Progenitor cell of endocrine pancreas (in vitro differentiated cells): ENCODE measurements at places on chromosomes 4 and X. TPM values are rescaled to one million over a fixed set of nuclear protein-coding genes. Genes with fewer than 3 reads are reported as not detected.

- H3K36me3 ChIP-seq, result no peaks in the 10 kb centered on the region
- peak overlapping the region; percentile 82 for H3K27ac ChIP-seq
- DNase-seq, result peak; percentile 35
- H3K4me3 ChIP-seq, result peak overlapping the region; percentile 90
Observed at GRCh38 chrX:138710866-138711341, 613 bp downstream of the FGF13 start.

DNA sequence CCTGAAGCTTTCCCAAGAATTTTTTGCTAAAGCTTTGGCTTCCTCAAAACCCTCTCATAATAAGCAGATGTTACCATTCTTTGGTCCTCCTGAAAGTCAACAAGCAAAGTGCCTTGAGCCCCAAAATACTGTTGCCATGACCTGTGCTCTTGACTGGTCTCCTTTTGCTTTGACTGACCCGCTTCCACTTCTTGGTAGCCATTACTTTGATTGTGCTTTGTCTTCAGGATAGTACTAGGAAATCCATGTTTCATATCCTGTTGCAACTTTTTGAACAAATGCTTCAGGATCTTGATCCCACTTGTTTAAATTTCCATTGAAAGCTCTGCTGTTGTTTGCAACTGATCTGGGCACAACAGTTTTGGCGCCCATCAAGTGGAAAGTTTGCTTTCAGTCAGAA, 6.9 kb upstream of the OTOP1 start:
- H3K36me3 ChIP-seq, result peaks cover 18% of the 10 kb centered on the region
- no peak for DNase-seq
- H3K4me1 ChIP-seq, result no peaks in the 10 kb centered on the region
- no peak overlapping the region for H3K27ac ChIP-seq
- peaks cover 26% of the 10 kb centered on the region for H3K27me3 ChIP-seq

DNA sequence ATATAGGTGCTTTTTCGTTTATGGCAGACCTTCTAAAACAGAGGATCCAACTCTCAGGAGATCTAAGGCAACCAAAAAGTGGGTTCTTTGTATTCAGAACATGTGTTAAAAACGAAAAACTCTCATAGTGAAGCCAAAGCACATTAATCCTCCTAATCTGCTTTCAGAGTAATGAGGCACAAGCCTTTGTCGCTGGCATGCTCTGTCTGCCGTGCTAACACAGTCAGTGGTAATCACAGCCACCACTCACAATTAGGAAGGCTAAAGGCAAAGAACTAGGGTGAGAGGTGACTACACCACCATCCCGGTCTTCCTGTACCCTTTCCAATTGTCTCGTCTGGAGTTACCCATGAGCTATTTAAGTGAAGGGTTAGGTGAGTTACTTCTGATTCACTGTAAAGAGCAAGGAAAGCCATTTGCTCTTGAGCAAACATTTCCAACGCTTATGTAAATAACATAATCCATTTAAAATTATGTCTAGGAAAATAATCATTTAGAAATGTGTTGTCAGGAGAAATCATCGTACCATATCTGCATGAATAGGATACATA, 40.7 kb downstream of the NPY2R start:
- peaks cover 7% of the 10 kb centered on the region for H3K27me3 ChIP-seq
- no peaks in the 10 kb centered on the region for H3K36me3 ChIP-seq
- H3K4me1 ChIP-seq, result peaks cover 2% of the 10 kb centered on the region
- no peak for DNase-seq

- H3K36me3 ChIP-seq, result no peaks in the 10 kb centered on the region
- no peak overlapping the region for H3K4me3 ChIP-seq
- peaks cover 5% of the 10 kb centered on the region for H3K4me1 ChIP-seq
- no peak overlapping the region for H3K27ac ChIP-seq
- peaks cover 42% of the 10 kb centered on the region for H3K27me3 ChIP-seq
Observed at GRCh38 chrX:39815631-39816030, 282.1 kb downstream of the BCOR start.

GRCh38 chrX:110265661-110266060, 52.2 kb downstream of the AMMECR1 start:
- peaks cover 5% of the 10 kb centered on the region for H3K4me1 ChIP-seq
- H3K27me3 ChIP-seq, result no peaks in the 10 kb centered on the region
- DNase-seq, result no peak
- no peak overlapping the region for H3K27ac ChIP-seq

DNA sequence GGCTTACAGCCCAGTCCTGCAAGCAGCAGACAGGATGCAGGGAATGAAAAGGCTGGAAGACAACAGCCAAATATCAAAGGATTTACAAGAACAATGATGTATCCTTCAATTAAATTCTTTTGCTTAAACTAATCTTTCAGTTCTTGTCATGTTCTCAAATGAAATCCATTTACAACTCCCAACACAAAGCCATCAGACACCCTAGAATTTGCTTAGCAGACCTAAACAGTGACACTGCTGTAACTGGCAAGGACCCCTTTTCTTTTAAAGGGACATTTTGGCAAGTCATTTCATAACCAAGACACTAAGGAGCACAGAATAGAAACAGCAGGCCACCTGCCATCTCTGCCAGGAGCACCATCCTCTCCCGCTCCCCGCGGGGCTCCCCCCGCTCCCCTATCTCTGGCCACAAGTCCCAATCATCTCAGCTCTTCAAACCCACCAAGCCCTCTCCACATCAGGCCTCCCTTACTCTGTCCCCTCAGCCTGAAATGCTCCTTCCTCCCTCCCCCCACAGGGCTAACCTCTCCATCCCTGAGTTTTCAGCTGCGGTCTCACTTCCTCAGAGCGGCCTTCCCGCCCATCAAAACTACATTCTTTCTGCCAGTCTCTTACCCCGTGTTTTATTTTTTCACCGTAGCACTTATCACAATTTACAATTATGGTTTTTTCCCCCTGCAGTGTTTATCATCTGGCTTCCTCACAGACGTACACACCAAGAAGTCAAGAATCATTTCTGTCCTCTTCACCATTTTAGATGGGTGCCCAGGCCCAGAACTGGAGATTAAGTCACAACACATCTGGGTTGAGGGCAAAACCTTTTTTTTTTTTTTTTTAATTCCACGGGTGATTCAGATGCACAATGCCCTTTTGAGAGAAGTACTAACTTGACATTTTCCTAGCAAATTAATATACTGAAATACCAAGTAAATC, 45.8 kb downstream of the TSPAN5 start:
- DNase-seq, result no peak
- H3K27me3 ChIP-seq, result peaks cover 7% of the 10 kb centered on the region
- no peaks in the 10 kb centered on the region for H3K36me3 ChIP-seq
- no peak overlapping the region for H3K4me3 ChIP-seq
- H3K4me1 ChIP-seq, result peaks cover 15% of the 10 kb centered on the region

- H3K27ac ChIP-seq, result no peak overlapping the region
- DNase-seq, result no peak
- H3K27me3 ChIP-seq, result no peaks in the 10 kb centered on the region
- H3K36me3 ChIP-seq, result no peaks in the 10 kb centered on the region
- H3K4me3 ChIP-seq, result no peak overlapping the region
Observed at GRCh38 chr4:176533159-176533558, 213.4 kb downstream of the SPCS3 start.

Gene RNF150
- total RNA-seq, result 20.0 and 23.1 TPM in 2 replicates

- no peaks in the 10 kb centered on the region for H3K27me3 ChIP-seq
- no peaks in the 10 kb centered on the region for H3K4me1 ChIP-seq
- DNase-seq, result no peak
- no peak overlapping the region for H3K27ac ChIP-seq
Observed at GRCh38 chr4:68062501-68062900, 67.2 kb downstream of the TMPRSS11F start.

GRCh38 chrX:66021401-66021764, 18.5 kb downstream of the VSIG4 start:
- no peak overlapping the region for H3K4me3 ChIP-seq
- H3K4me1 ChIP-seq, result peaks cover 4% of the 10 kb centered on the region
- no peaks in the 10 kb centered on the region for H3K36me3 ChIP-seq
- no peaks in the 10 kb centered on the region for H3K27me3 ChIP-seq
- no peak for DNase-seq

Gene BEX2
- total RNA-seq, result 36.0 and 42.0 TPM in 2 replicates

DNA sequence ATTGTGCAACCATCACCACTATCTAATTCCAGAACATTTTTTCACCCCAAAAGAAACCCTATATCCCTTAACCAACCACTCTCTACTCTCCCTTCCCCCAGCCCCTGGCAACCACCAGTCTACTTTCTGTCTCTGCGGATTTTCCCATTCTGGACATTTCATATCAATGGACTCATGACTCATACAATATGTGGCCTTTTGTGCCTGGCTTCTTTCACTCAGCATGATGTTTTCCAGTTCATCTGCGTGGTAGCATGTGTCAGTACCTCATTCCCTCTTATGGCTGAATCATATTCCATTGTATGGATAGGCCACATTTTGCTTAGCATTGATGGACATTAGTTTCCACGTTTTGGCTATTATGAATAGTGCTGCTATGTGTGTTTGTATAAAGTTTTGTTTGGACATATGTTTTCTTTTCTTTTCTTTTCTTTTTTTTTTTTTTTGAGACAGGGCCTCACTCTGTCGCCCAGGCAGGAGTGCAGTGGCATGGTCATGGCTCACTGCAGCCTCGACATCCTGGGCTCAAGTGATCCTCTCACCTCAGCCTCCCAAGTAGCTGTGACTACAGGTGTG, 335.4 kb downstream of the BCOR start:
- no peak overlapping the region for H3K4me3 ChIP-seq
- no peaks in the 10 kb centered on the region for H3K36me3 ChIP-seq
- peaks cover 22% of the 10 kb centered on the region for H3K4me1 ChIP-seq
- H3K27ac ChIP-seq, result no peak overlapping the region
- DNase-seq, result no peak

- H3K4me1 ChIP-seq, result no peaks in the 10 kb centered on the region
- DNase-seq, result no peak
Observed at GRCh38 chrX:1242891-1243402, 25.7 kb upstream of the CSF2RA start.

DNA sequence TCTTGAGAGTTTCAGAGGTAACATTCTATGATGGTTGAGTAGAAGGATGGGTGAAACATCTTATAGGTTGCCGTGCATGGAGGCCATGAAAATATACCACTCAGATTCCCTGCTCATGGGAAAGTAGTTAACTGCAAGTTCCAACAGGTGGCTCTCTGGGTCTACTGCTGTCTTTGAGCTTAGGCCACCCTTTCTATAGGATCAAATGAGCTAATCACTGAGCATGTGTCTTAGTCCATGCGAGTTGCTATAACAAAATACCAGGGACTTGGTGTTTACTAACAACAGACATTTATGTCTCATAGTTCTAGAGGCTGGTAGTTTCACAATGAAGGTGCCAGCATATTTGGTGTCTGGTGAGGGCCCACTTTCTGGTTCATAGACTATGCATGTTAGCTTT, 144.8 kb upstream of the UNC5C start:
- no peaks in the 10 kb centered on the region for H3K27me3 ChIP-seq
- H3K4me3 ChIP-seq, result no peak overlapping the region
- no peak for DNase-seq
- no peak overlapping the region for H3K27ac ChIP-seq
- no peaks in the 10 kb centered on the region for H3K36me3 ChIP-seq

GRCh38 chr4:165627128-165627527, 245.9 kb upstream of the TLL1 start:
- peaks cover 1% of the 10 kb centered on the region for H3K4me1 ChIP-seq
- DNase-seq, result no peak
- no peaks in the 10 kb centered on the region for H3K36me3 ChIP-seq
- no peaks in the 10 kb centered on the region for H3K27me3 ChIP-seq

GRCh38 chr4:46211406-46211805, 87.6 kb upstream of the GABRG1 start:
- H3K27me3 ChIP-seq, result no peaks in the 10 kb centered on the region
- DNase-seq, result no peak
- no peak overlapping the region for H3K4me3 ChIP-seq
- H3K36me3 ChIP-seq, result no peaks in the 10 kb centered on the region
- H3K27ac ChIP-seq, result no peak overlapping the region

Gene PASD1
- total RNA-seq, result not detected in 2 replicates

DNA sequence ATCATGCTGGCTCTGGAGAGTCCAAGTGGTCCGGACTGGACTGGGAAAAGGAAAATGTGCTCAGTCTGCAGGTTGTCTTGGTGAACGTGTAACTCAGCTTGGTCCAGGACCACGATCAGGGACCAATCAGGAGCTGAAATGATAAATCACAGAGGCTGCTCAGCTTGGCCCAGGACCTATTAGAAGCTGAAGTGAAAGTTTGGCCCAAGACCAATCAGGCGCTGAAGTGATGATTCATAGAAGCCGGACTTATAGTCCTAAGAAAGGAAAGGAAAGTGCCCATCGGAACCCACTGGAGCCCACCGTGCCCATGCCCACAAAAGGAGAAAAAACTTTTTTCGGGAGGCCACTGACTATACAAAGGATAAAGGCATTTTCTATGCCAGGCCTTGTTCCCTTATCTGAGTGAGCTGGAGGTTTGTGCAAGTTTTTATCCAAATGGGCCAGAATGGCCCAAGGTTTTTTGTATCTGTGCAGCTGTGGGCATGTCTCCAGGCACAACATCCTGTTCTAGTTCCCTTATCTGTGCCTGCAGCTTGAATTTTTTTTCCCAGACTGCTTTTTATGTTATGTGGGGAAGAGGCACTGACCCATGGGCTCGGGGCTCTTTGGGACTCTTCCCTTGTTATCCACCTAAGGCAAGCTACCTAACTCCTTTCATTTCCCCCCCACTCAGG, 194.4 kb downstream of the FAM133A start:
- H3K4me1 ChIP-seq, result peaks cover 8% of the 10 kb centered on the region
- no peak for DNase-seq
- no peaks in the 10 kb centered on the region for H3K27me3 ChIP-seq
- no peak overlapping the region for H3K4me3 ChIP-seq
- H3K36me3 ChIP-seq, result no peaks in the 10 kb centered on the region
- no peak overlapping the region for H3K27ac ChIP-seq

- H3K4me3 ChIP-seq, result no peak overlapping the region
- H3K4me1 ChIP-seq, result peaks cover 39% of the 10 kb centered on the region
- no peak for DNase-seq
- H3K36me3 ChIP-seq, result no peaks in the 10 kb centered on the region
- no peak overlapping the region for H3K27ac ChIP-seq
Observed at GRCh38 chr4:24007860-24008261, 118.0 kb upstream of the PPARGC1A start.

Gene OGT
- 143 and 146 TPM in 2 replicates for total RNA-seq

Gene SCD5
- 14.6 and 15.7 TPM in 2 replicates for total RNA-seq

- no peak overlapping the region for H3K4me3 ChIP-seq
- DNase-seq, result no peak
- no peaks in the 10 kb centered on the region for H3K27me3 ChIP-seq
- no peak overlapping the region for H3K27ac ChIP-seq
Observed at GRCh38 chr4:174564529-174564928, 42.2 kb upstream of the HPGD start.

Gene SOX3
- 21.7 and 24.3 TPM in 2 replicates for total RNA-seq
